ENCODE measurements at places on chromosomes 5 and 9. TPM values are rescaled to one million over a fixed set of nuclear protein-coding genes. Genes with fewer than 3 reads are reported as not detected.

CDC25C gene
- not detected for total RNA-seq

NIM1K gene
- 0.39 TPM for total RNA-seq

SNCB gene
- not detected for total RNA-seq

COL23A1 gene
- total RNA-seq: 0.20 TPM

PSMD5 gene
- total RNA-seq: 25.3 TPM

RNF183 gene
- total RNA-seq: 0.39 TPM

PCDHB3 gene
- total RNA-seq: not detected

ADAMTS19 gene
- not detected for total RNA-seq

SPRY4 gene
- not detected for total RNA-seq

EQTN gene
- not detected for total RNA-seq

NADK2 gene
- 16.0 TPM for total RNA-seq

DBH gene
- total RNA-seq: not detected

LCN12 gene
- 1.9 TPM for total RNA-seq

SOX30 gene
- total RNA-seq: 0.49 TPM

SLC1A1 gene
- 0.54 TPM for total RNA-seq

COQ4 gene
- total RNA-seq: 54.9 TPM

PCDHGA11 gene
- total RNA-seq: 1.5 TPM

ZFP2 gene
- 1.8 TPM for total RNA-seq

MAP1B gene
- 0.15 TPM for total RNA-seq

SLC35D2 gene
- 16.2 TPM for total RNA-seq

TMEM215 gene
- not detected for total RNA-seq

SYNPO gene
- total RNA-seq: 16.8 TPM

LCP2 gene
- total RNA-seq: 13.6 TPM

ASPN gene
- total RNA-seq: not detected

OR1Q1 gene
- not detected for total RNA-seq

C9orf78 gene
- total RNA-seq: 43.6 TPM

PCDHB10 gene
- not detected for total RNA-seq

FCN2 gene
- not detected for total RNA-seq

INSYN2B gene
- not detected for total RNA-seq

PCDHGA2 gene
- total RNA-seq: 0.07 TPM

LIX1 gene
- not detected for total RNA-seq

STPG3 gene
- not detected for total RNA-seq

PCDHAC1 gene
- not detected for total RNA-seq

FGF10 gene
- total RNA-seq: not detected

LRRTM2 gene
- total RNA-seq: not detected

SCAMP1 gene
- total RNA-seq: 25.4 TPM

NEUROG1 gene
- total RNA-seq: not detected

INSL6 gene
- not detected for total RNA-seq

LHFPL2 gene
- total RNA-seq: 35.5 TPM

SAXO1 gene
- not detected for total RNA-seq

CCDC180 gene
- total RNA-seq: 7.1 TPM

QRFP gene
- not detected for total RNA-seq

MCTP1 gene
- 2.5 TPM for total RNA-seq

LHX2 gene
- total RNA-seq: 0.49 TPM

CARD9 gene
- 0.57 TPM for total RNA-seq

CDKN2B gene
- total RNA-seq: 1.3 TPM

INPP5E gene
- 33.1 TPM for total RNA-seq

FAM153A gene
- 0.90 TPM for total RNA-seq

NFIB gene
- not detected for total RNA-seq
